ENCODE measurements at places on chromosomes 7 and 10.
A peak's percentile ranks its signal among the peaks of the same experiment; 100 is the strongest.

- DNase-seq, result no peak
These were observed 63.6 kb downstream of the TCERG1L start for GRCh38 chr10:131247873-131248272.

- no peak for DNase-seq
These were observed 4.8 kb upstream of the AOC1 start for GRCh38 chr7:150847536-150847935.

GRCh38 chr7:47493976-47494911 lies 87.7 kb downstream of the TNS3 start:
- DNase-seq, result no peak

DNA sequence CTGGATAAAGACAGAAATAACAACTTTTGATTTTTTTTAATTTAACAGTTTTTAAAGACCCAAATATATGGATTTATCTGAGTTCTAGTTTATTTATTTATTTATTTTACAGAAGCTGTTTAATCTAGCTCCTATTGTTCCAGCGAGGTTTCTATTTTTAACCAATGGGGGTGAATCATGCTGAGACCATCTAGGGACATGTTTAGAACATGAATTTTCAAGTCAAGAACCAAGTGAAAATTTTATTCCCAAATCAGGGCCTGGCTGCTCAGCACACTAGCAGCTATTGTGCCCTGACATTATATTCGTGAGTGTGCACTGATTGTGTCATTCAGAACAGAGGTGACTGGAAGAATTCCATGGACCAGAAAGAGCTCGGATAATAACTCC lies 24.6 kb upstream of the MPP7 start:
- peak; percentile 54 for DNase-seq

Data from iris pigment epithelial cell (primary cell).